ENCODE measurements at places on chromosomes 3 and 15.

GRCh38 chr3:169811631-169812331 is 889 bp upstream of the LRRIQ4 start:
- peak; percentile 77 for DNase-seq

DNA sequence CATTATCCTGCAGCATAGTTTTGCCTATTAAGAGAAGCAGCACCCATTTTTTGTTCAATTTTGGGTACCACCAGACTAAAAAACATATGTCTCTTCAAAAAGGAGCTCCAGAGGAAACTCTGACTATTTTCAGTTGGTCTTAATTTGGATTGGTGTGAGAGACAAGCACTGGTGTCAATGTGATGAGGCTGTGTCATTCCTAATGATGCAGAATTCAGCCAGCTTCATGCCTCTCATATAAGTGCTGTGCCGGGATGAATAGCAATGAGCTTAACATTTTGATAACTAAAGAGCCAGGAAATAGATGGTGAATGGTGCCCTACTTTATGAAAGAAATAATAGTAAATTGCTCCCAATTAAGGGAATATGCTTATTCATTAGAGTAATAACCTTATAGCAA is 15.9 kb downstream of the POPDC2 start:
- no peak for DNase-seq

DNA sequence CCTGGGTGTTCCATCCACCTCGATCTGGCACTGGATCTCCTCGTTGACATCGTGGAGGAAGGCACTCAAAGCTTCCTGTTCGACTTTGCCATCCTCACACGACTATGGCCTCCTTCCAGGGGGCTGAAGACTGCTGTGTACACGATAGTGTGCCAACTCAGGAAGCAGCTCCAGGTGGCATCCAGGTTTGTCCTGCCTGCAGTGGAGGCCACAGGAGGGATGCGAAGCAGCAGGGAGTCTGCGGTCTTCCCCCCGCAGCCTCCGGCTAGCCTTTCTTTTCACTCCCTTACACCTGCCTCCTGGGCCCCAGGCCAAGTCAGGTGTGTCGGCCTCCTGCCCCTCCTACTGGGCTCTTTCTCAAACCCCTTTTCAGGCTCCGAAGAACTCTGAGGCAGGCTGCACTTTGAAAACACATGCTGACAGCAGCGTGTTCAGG is 32.2 kb downstream of the SYNM start:
- DNase-seq: no peak

GRCh38 chr3:37974121-37975083 is 16.2 kb upstream of the VILL start:
- DNase-seq: peak; percentile 54

DNA sequence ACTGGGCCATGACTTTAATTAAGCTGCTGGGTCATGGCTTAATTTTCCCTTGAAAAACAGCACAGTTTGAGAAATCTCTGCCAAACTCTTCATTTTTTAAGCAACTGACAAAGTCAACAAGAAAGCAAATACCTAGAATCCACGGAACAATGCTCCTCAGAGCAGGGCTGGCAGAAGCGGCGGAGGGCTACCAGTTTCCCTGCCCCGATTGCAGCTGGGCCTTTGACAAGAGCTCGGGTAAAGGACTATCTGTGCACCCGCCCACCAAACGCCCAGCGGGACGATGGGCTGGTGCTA is 1.2 kb downstream of the GOLIM4 start:
- no peak for DNase-seq

GRCh38 chr3:172699031-172699430 is 11.8 kb downstream of the NCEH1 start:
- DNase-seq: no peak

DNA sequence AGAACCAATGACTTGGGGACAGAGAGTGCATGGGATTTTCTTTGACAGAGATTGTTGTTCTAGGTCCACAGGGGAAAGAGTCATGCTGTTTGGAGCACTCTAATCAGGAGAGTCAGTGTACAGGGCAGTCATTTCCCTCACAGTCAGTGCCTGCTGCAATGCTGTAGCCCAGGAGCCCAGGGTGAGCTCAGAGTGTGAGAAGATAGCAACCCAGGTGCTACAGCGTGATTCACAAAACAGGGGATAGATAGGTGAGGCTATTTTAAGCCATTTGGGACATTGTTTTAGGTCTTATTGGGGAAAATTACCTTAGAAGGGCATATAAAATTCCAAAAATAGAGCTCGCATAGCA is 37.3 kb downstream of the LNP1 start:
- DNase-seq: no peak

DNA sequence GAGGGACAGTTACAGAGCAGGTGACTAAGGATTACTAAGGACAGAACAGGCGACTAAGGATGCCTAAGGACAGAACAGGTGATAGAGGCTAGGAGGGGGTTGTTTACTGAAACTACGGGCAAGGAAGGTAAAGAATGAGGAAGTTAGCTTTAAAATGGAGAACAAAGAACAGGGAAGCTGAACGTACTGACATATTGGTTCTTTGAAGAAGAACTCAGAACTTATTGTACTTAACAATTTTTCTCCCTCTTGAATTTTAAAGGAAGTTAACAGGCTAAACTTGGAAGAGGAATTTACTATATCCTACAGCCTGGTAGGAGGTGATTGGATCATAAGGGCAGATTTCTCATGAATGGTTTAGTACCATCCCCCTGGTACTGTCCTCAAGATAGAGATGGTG is 290.2 kb downstream of the SHQ1 start:
- no peak for DNase-seq

- no peak for DNase-seq
Measured at GRCh38 chr15:84797212-84797611, 19.9 kb upstream of the ALPK3 start.

- DNase-seq: no peak
Measured at GRCh38 chr3:25103391-25103790, 324.7 kb upstream of the RARB start.

GRCh38 chr15:39887832-39888231 is 32.2 kb downstream of the GPR176 start:
- peak; percentile 56 for DNase-seq

GRCh38 chr3:14278799-14279625 is 100.4 kb downstream of the LSM3 start:
- DNase-seq: no peak

DNA sequence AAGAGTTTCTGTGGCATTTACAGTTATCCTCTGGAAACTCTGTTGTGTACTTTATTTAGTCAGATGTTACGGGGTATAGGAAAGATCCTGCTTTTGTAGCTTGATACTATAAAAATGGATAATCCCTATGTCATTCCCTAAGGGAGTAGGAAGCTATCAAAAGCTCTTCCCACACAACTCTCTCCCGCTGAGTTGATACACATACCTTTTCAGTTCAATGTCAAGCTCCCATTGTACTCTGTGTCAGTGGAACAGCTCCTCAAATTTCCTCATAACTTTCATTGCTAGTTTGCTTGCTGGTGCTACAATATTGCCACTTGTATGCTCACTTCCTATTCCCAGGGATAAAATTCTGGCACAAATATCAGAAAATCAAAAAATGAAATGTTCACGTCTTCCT is 893.3 kb upstream of the GBE1 start:
- DNase-seq: no peak

- no peak for DNase-seq
Measured at GRCh38 chr15:34188711-34189110, 21.2 kb downstream of the KATNBL1 start.

- DNase-seq: no peak
Measured at GRCh38 chr3:151879679-151880415, 6.4 kb downstream of the SUCNR1 start.

DNA sequence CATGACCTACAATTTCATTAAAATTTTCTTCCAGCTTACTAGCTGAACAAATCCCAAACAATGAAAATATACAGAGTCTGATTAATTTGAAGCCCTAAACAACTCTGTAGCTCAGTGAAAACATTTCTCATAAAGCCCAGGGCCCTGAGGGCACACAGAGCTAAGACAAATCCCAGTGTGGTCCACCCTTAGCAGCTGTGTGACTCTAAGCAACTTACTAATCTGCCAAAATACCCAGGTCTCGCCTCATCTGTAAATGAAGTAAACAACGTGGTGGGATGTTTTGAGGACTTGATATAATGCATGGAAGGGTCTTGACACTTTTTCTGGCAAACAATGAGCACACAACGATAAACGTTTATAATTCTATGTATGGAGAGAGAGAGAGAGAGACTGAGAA is 158.4 kb downstream of the FHIT start:
- DNase-seq: no peak

DNA sequence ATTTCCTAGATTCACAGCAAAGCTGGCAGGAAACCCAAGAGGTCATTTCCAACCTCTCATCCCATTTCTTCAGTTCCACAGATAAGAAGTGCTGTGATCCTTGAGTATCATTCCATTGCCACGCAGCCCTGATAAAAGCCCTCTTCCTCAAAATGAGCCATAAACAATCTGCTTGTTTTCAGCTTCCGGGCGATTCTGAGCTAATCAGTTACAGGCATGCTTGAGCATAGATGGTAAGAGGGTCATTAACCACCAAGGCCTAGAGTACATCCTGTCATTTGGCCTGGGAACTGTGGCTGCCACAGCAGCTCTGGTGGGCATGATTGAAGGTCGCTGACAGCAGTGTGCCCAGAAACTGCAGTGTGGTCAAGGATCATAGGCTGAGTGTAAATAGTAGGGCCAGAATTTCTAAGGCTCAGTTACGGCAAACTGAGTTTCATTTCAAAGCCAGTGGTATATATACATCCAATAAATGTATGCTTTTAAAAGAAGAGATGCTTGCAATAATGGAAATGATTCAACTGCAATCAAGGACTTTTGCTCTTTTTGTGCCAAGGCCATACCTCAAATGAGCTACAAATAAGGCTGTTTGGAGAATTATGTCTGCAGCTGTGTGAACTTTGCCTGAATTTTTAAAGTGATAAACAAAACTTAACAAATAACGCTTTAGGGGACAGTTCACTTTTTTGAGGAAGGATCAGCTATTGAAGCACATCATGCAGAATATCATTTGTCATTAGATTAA is 47.3 kb downstream of the P3H2 start:
- no peak for DNase-seq

- peak; percentile 68 for DNase-seq
Measured at GRCh38 chr15:52567871-52568600, 794 bp downstream of the ARPP19 start.

DNA sequence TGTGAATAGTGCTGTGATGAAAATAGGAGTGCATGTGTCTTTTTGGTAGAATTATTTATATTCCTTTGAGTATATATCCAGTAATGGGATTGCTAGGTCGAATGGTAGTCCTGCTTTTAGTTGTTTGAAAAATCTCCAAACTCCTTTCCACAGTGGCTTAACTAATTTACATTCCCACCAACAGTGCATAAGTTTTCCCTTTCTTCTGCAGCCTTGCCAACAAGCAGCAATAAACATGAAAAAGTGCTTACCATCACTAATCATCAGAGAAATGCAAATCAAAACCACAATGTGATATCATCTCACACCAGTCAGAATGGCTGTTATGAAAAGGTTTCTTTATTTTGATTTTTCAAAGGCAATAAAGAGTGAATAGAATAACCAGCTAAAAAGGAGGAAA is 1105.9 kb downstream of the NAALADL2 start:
- DNase-seq: no peak

- no peak for DNase-seq
Measured at GRCh38 chr3:185712337-185712736, 112.5 kb downstream of the IGF2BP2 start.

- DNase-seq: no peak
Measured at GRCh38 chr3:161028555-161029153, 76.5 kb downstream of the B3GALNT1 start.
